ENCODE measurements at places on chromosomes 5 and 9.

- DNase-seq: peak; percentile 84
These were observed at the start of gene LPCAT1 for GRCh38 chr5:1523793-1524480. LPCAT1 (minus strand) TSS chr5:1523960; CDS start chr5:1523844, 116 bp downstream.

- DNase-seq: no peak
These were observed 334.1 kb upstream of the CD180 start for GRCh38 chr5:67530609-67531255.

- DNase-seq: peak; percentile 43
These were observed 391.1 kb upstream of the GRAMD2B start for GRCh38 chr5:126031989-126032716.

DNA sequence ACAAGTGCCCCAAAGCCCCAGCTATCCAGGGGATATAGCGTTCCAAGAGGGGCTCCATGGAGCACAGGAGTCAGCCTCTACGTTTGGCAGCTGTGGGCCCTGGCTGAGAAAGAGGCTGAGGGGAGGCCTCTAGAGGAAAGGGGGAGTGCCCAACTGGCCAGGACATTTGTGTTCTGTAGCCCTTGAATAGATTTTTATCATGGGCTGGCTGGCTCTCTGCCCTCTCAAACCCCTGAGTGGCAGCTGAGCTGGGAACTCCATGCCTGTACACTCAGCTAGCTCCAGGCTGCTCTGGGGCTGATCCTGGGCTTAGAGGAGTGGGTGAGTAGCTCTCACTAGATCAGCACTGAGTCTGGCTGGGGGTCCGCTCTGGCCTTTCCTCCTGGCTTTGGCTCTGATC, 285.0 kb downstream of the ZSWIM6 start:
- DNase-seq: no peak
